ENCODE measurements at places on chromosomes 1 and 21.

DNA sequence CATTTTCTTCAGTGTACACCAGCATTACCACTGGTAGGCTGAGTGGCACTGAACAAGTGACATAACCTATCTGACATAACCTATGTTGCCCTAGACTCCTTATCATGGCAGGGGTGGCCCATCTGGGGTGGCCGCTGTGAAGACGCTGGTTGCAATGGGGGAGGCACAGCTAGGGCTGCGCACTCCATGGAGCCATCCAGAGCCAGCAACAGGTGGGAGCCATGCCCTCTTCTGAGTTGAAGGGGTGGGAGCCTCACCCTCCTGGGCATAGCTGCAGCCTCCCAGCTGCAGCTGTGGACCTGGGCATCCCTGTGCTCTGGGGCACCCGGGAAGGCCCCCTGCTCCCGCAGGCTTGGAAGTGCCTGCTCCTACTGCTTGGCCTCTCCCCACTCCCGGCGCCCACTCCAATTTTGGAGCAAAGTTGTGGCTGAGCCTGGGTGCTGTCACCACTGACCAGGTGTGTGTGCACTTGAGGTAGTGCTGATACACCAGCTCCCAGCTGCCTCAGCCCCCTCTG lies 52.4 kb upstream of the NTPCR start:
- no peak for DNase-seq

- no peak for DNase-seq
These were observed 25.2 kb downstream of the KIFAP3 start for GRCh38 chr1:170049176-170049800.

GRCh38 chr21:44748621-44749020 lies 37.2 kb upstream of the TSPEAR start:
- DNase-seq = no peak

DNA sequence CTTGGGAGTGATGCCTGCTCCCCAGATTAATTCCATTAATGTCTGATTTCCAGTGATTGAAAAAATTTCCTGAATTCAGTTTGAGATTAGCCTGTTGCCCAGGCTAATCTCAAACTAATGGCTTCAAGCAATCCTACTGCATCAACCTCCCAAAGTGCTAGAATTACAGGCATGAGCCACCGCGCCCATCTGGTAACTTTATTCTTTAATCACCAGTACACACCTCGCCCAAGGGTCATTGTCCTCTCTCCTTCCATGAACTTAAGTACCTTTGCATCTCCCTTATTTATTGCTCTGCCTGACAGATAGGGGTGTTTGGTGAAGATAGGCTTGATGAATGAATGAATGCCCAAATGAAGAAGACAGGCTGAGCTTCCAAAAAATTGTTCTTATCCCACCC lies 366.5 kb downstream of the SIPA1L2 start:
- no peak for DNase-seq

- no peak for DNase-seq
These were observed 4.3 kb downstream of the TCHH start for GRCh38 chr1:152110860-152111514.

GRCh38 chr21:41196993-41197392 lies 29.0 kb downstream of the BACE2 start:
- DNase-seq = no peak

DNA sequence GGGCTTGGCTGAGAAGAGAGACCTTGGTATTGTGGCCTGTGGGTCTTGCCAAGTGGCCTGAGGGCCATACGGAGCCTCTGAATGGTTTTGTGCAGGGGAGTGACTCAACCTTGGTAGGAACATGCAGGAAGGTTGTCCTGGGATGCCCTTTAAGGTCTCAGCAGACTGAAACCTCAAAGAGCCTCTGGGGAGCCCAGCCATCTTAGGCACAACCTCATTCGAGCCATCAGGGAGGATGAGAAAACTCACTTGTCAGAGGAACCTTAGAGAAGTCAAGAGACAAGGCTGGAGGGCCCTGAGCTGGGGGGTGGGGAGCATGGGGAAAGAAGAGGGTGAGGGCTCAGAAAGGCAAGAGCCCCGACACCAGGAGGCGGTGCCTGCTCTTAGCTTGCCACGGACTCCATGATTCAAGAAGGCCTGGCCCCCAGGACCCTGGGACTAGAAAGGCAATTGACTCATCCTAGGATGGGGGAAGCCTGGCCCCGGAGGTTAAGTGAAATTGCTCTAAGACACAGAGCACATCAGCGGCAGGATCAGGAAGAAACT lies 13.0 kb downstream of the IFI6 start:
- DNase-seq = no peak

GRCh38 chr1:69700770-69701169 lies 133.0 kb downstream of the LRRC7 start:
- DNase-seq = no peak

DNA sequence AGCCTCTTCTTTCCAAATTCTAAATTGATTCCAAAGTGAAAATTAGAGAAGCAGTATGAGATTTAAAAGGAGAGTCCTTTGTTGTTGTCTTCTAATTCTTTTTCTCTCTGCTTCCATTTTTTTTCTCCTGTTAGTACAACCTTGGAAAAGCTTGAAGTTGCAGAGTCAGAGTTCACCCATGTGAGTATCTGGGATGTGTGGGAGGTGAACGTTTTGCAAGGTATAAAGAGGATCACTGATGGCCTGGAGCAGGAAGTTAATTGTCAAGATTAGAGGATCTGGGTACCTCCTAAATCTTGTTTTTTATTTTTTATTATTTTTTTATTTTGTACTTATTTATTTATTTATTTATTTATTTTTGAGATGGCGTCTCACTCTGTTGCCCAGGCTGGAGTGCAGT lies 7.7 kb upstream of the PSMD4 start:
- no peak for DNase-seq

Data from brain pericyte (primary cell).